ENCODE measurements at places on chromosomes 2 and 18. TPM values are rescaled to one million over a fixed set of nuclear protein-coding genes. Genes with fewer than 3 reads are reported as not detected.
A peak's percentile ranks its signal among the peaks of the same experiment; 100 is the strongest.

- H3K36me3 ChIP-seq, result no peaks in the 10 kb centered on the region
- no peak overlapping the region for H3K4me3 ChIP-seq
- H3K27me3 ChIP-seq, result no peaks in the 10 kb centered on the region
These were observed 51.0 kb downstream of the SF3B1 start for GRCh38 chr2:197383825-197384224.

- peak overlapping the region; percentile 85 for H3K27ac ChIP-seq
- H3K4me1 ChIP-seq, result peaks cover 58% of the 10 kb centered on the region
- DNase-seq, result peak; percentile 95
These were observed 33.3 kb downstream of the POLR1A start for GRCh38 chr2:86072271-86072858.

DNA sequence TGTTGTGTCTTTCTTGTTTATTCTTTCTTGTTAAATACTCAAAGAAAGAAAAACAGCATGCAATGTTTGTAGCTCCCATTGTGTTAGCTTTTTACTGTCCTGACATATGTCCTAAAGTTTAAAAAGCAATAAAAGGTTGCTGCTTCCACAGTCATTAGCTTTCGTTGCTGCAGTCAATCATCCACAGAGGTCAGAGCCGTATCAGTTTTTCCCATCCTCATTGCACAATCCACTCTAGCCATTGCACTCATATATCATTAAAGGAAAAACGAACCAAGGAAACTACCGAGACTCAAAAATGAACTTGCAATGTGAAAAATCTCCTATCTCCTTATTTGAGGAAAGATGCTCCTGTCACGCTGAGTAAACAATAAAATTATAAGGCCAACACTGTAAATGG lies 954.1 kb downstream of the DPP10 start:
- H3K27ac ChIP-seq, result no peak overlapping the region
- H3K36me3 ChIP-seq, result no peaks in the 10 kb centered on the region
- no peaks in the 10 kb centered on the region for H3K4me1 ChIP-seq
- H3K4me3 ChIP-seq, result no peak overlapping the region
- no peaks in the 10 kb centered on the region for H3K27me3 ChIP-seq

Gene M1AP
- total RNA-seq, result 2.4 TPM

- H3K4me1 ChIP-seq, result peaks cover 28% of the 10 kb centered on the region
- no peaks in the 10 kb centered on the region for H3K27me3 ChIP-seq
- H3K4me3 ChIP-seq, result no peak overlapping the region
These were observed 11.9 kb downstream of the NPAS2 start for GRCh38 chr2:100831831-100832230.

Gene CTDP1
- 18.5 TPM for total RNA-seq

Gene SYT4
- total RNA-seq, result not detected

DNA sequence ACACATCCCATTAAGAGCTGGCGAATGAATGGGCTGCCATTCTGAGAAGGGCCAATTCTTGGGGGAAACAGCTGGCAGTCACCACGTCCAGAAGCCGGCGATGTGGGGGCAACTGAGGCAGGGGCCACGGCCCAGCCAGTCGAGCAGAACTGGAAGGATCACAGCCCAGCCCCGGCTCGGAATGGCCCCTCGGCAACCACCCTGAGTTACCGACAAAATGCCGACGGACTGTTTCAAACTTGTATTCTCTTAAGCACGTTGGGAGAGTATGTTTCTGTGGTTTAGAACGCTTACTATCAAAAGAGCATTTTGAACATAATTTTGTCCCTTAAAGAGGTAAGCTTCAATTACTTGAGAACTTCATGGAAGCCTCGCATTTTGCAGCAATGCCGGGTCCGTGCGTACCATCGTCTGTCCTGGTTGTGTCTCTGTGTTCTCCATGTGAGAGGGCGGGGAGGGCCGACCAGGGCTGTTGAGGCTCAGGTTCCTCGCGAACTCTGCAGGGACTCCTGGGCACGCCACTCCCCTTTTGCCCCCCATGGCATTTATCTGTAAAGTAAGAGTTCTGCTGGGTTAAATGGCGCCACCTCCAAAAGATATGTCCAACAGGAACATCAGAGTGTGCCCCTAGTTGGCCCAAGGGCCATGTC lies 155.9 kb downstream of the TWIST2 start:
- no peaks in the 10 kb centered on the region for H3K36me3 ChIP-seq
- no peaks in the 10 kb centered on the region for H3K27me3 ChIP-seq
- H3K4me3 ChIP-seq, result no peak overlapping the region
- no peak overlapping the region for H3K27ac ChIP-seq
- no peaks in the 10 kb centered on the region for H3K4me1 ChIP-seq

Gene DNAJC5G
- not detected for total RNA-seq

Gene VWA3B
- total RNA-seq, result not detected

- no peaks in the 10 kb centered on the region for H3K27me3 ChIP-seq
- no peak for DNase-seq
- no peak overlapping the region for H3K27ac ChIP-seq
- H3K4me1 ChIP-seq, result peaks cover 12% of the 10 kb centered on the region
- no peaks in the 10 kb centered on the region for H3K36me3 ChIP-seq
These were observed 64.2 kb downstream of the SNTG2 start for GRCh38 chr2:1014802-1015201.

GRCh38 chr2:216916956-216917650 lies 57.2 kb upstream of the TNP1 start:
- H3K36me3 ChIP-seq, result no peaks in the 10 kb centered on the region
- H3K4me3 ChIP-seq, result no peak overlapping the region
- no peak overlapping the region for H3K27ac ChIP-seq
- no peaks in the 10 kb centered on the region for H3K4me1 ChIP-seq

Gene IHH
- total RNA-seq, result not detected

Gene VIT
- 18.0 TPM for total RNA-seq

- H3K27me3 ChIP-seq, result no peaks in the 10 kb centered on the region
- no peaks in the 10 kb centered on the region for H3K36me3 ChIP-seq
- H3K4me1 ChIP-seq, result peaks cover 16% of the 10 kb centered on the region
- DNase-seq, result no peak
- peak overlapping the region; percentile 19 for H3K4me3 ChIP-seq
- H3K27ac ChIP-seq, result no peak overlapping the region
These were observed 6.9 kb downstream of the SNORC start for GRCh38 chr2:232876978-232877441.

DNA sequence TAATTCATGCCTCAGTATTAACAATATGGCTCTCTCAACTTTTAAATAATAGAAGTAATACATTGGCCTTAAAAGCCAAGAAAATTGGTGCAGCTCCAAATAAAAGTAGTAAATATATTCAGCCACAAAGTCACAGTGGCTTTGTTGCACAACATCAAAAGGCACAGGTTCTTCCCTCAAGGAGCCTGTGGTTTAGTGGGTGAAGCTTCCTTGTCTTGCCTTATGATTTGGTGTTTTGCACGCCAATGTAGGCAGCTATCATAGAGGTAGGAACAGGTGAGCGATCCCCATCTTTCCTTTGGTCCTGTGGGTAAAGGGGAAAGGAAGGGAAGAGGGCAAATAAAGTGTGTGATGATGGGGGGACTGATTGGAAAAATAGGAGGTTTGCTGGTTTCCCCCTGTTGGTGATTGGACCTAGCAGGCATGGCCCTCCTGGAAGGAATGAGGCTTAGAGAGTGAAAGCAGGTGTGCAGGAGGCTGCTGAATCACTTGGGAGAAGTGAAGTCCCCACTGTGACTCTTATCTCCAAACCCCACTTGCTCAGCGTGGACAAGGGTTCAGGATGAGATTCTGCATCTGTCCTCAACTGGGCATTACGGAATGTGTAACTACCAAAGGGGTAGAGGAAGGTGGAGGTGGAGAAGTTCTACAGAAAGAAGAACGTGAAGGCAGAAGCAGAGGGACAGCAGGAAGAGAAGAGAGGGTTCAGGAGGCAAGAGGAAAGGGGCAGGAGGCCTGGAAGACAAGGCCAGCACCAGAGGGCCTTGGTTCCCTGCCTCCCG lies 20.1 kb upstream of the TNP1 start:
- DNase-seq, result no peak
- H3K4me3 ChIP-seq, result no peak overlapping the region
- no peaks in the 10 kb centered on the region for H3K36me3 ChIP-seq

DNA sequence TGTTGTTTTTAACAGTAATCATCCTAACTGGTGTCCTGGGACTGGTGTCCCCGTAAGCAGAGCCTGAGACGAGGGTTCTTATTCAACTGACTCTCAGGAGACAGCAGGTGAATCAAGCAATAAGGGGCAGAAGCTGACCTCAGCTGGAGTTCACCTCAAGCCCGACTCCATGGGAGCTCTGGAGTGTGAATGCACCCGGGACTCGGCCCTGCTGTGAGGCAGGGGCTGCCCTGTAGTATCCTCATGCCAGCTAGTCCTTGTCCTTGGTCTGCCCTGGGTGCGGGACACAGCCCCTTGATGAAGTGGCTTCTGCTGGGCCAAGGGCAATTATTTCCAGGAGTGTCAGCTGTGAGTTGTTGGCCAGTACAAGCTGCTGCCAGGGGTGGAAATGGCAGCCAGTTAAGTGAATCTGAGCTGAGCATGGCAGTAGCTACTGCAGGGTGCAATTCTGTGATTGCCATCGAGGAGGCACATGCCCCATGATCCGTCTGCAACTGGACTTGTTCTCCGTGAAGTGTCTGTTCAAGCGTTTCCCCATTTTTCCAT lies 54.9 kb upstream of the OTOS start:
- DNase-seq, result no peak
- H3K27me3 ChIP-seq, result no peaks in the 10 kb centered on the region
- H3K4me3 ChIP-seq, result no peak overlapping the region
- H3K36me3 ChIP-seq, result no peaks in the 10 kb centered on the region
- H3K27ac ChIP-seq, result no peak overlapping the region

Gene ERFE
- 15.3 TPM for total RNA-seq

Gene CYP27A1
- 9.0 TPM for total RNA-seq

- no peak overlapping the region for H3K27ac ChIP-seq
- H3K4me3 ChIP-seq, result no peak overlapping the region
- no peak for DNase-seq
- H3K4me1 ChIP-seq, result no peaks in the 10 kb centered on the region
- H3K27me3 ChIP-seq, result no peaks in the 10 kb centered on the region
These were observed 272.7 kb upstream of the DOK6 start for GRCh38 chr18:69127873-69128500.

- no peak for DNase-seq
- peaks cover 79% of the 10 kb centered on the region for H3K4me1 ChIP-seq
- no peaks in the 10 kb centered on the region for H3K27me3 ChIP-seq
- H3K27ac ChIP-seq, result no peak overlapping the region
These were observed 9.1 kb downstream of the B3GNT2 start for GRCh38 chr2:62204998-62205496.

Gene COL3A1
- 48.4 TPM for total RNA-seq

Gene ZDBF2
- total RNA-seq, result 14.6 TPM

GRCh38 chr18:31648966-31649429 lies 35.4 kb downstream of the B4GALT6 start:
- H3K27ac ChIP-seq, result no peak overlapping the region
- no peak for DNase-seq
- no peaks in the 10 kb centered on the region for H3K4me1 ChIP-seq
- H3K4me3 ChIP-seq, result no peak overlapping the region

Gene CDH7
- not detected for total RNA-seq

Gene STAT4
- total RNA-seq, result 6.3 TPM

Gene ELMOD3
- 31.2 TPM for total RNA-seq
